ENCODE measurements at places on chromosomes 6 and 20. TPM values are rescaled to one million over a fixed set of nuclear protein-coding genes. Genes with fewer than 3 reads are reported as not detected.

DNA sequence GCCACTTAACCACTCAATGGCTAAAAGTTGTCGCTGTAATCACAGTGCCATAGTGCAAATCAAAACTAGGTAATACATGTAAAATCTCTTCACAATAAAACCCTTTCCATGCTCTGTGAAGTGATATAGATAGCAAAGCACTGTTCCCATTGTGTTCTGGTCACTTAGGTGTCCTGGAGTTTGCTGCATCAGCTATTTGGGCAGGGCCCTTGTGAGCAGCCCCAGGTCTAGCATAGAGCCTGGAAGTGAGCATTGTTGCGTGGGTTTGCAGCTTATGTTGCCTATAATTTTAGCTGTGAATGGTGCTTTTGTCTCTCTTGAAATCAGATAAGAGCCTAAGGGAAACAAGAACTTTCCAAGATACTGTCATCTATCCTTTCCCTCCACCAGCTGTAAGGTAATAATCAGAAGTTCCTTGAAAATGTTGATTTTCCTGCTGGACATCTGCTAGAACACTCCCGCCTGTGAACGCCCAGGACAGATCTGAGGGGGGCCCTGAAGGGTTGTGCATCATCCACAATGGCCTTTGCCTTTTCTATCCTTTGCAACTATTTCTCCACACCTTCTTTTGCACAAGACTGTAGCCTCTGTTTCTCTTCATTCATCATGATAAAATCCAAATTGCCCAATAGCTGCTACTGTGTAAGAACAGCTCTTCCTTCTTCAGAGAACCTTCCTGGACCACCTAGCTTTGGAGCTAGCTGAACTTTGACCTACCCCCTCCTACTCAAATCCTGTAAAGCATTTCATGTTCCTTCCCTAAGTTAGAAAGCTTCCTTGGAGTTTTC is 57.0 kb downstream of the TNFAIP3 start:
- H3K27ac ChIP-seq = no peak overlapping the region
- DNase-seq = no peak
- no peaks in the 10 kb centered on the region for H3K27me3 ChIP-seq
- no peaks in the 10 kb centered on the region for H3K36me3 ChIP-seq

DNA sequence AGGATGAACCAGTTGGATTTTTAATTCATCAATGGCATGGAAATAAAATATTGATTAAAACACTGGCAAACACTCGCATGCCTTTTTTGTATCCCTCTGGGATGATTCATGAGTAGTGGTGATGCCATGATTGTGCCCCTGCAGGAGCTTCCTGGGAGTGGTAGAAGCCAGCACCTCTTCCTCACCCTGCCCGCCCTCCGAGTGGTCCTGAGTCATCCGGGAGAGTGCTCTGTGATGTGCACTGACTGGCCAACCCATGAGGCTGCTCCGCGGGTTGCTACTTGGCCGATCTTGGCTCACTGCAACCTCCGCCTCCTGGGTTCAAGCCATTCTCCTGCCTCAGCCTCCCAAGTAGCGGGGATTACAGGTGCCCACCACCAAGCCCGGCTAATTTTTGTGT is 27.4 kb downstream of the GJA10 start:
- no peak overlapping the region for H3K27ac ChIP-seq
- H3K36me3 ChIP-seq = no peaks in the 10 kb centered on the region
- no peak overlapping the region for H3K4me3 ChIP-seq
- no peaks in the 10 kb centered on the region for H3K4me1 ChIP-seq

- no peak for DNase-seq
- no peaks in the 10 kb centered on the region for H3K27me3 ChIP-seq
- no peaks in the 10 kb centered on the region for H3K4me1 ChIP-seq
- H3K27ac ChIP-seq = no peak overlapping the region
These were observed 15.7 kb downstream of the SASH1 start for GRCh38 chr6:148358196-148358785.

DNA sequence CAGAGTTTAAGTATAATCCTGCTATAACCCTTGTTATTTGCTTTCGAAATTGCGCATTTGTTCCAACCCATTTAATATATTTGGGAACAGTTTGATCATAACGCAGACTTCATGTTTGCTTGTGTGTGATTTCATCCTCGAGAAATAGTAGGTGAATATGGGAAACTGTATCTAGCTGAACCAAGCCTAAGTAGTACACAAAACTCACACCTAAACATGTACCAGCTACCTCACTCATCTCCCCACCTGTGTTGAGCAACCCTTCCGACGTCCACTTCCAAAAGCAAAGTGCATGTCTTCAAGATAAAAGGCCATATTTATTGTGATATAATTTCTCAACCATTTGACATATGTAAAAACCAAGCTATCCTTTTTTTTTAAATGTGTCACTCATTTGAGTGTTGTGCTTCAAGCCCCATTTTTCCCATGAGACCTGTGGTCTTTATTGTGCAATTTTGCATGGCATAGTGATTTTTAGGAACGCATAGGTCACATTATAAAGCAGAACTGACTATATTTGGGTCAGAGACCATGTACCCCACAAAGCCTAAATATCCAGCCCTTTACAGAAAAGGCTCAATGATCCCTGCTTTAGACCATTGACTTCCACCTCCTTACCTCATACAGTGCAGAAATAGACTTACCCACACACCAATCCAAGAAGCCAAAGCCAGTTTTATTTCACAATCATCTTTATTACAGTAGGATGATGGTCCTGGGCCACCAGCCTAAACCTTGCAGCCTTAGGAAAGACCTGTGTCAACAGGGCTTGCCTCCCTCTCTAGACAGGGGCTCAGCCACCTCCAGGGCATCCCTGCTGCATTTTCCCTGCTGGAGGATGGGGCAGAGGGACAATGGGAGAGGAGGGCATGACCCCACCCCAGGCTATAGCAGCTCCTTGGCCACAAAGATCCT is 7.1 kb downstream of the CCND3 start:
- H3K4me3 ChIP-seq = no peak overlapping the region
- H3K4me1 ChIP-seq = peaks cover 22% of the 10 kb centered on the region
- peaks cover 79% of the 10 kb centered on the region for H3K36me3 ChIP-seq
- H3K27ac ChIP-seq = no peak overlapping the region
- H3K27me3 ChIP-seq = no peaks in the 10 kb centered on the region

DNA sequence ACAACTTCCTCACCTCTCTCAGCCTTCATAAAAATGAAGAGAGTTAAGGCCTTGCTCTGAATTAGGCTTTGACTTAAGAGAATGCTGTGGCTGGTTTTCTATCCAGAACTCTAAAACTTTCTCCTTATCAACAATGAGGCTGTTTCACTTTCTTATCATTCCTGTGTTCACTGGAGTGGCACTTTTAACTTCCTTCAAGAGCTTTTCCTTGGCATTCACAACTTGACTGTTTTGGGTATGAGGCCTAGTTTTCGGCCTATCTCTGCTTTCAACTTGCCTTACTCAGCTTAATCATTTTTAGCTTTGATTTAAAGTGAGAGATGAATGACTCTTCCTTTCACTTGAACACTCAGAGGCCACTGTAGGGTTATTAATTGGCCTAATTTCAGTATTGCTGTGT is 4.3 kb upstream of the LOC128125822 start:
- H3K4me3 ChIP-seq = no peak overlapping the region
- peaks cover 7% of the 10 kb centered on the region for H3K4me1 ChIP-seq
- no peak for DNase-seq
- no peak overlapping the region for H3K27ac ChIP-seq

DNA sequence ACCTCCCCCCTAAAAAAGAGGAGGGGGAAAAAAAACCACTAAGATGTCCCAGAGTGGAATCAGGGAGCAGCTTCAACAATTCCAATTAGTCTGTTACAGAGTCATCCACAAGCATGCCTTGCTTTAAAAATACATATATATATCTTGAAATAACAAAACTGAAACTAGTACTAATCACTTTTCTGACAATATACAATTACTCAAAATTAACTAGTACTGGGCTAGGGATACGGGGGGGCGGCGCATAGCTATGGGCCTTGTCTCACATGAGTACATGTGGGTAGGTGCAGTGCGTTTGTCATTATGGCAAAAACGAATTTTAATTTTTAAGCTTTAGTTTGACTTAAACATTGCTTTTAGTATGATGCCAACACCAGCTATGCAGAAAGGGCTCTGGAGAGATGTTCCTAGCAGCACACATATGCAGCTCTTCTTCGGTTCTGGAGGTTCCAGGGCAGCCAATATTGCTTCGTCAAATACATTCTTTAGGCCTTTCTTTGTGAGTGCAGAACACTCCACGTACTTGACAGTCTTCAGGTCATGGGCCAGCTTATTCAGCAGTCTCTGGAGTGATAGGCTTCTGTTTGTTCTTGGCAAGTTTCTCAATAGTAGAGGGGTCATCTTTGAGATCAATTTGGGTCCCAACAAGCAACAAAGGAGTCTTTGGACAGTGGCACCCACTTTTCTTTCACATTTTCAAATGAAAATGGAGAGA is 38.8 kb downstream of the ITCH start:
- no peak for DNase-seq
- H3K27ac ChIP-seq = peak overlapping the region; percentile 34
- no peaks in the 10 kb centered on the region for H3K27me3 ChIP-seq
- no peak overlapping the region for H3K4me3 ChIP-seq

DNA sequence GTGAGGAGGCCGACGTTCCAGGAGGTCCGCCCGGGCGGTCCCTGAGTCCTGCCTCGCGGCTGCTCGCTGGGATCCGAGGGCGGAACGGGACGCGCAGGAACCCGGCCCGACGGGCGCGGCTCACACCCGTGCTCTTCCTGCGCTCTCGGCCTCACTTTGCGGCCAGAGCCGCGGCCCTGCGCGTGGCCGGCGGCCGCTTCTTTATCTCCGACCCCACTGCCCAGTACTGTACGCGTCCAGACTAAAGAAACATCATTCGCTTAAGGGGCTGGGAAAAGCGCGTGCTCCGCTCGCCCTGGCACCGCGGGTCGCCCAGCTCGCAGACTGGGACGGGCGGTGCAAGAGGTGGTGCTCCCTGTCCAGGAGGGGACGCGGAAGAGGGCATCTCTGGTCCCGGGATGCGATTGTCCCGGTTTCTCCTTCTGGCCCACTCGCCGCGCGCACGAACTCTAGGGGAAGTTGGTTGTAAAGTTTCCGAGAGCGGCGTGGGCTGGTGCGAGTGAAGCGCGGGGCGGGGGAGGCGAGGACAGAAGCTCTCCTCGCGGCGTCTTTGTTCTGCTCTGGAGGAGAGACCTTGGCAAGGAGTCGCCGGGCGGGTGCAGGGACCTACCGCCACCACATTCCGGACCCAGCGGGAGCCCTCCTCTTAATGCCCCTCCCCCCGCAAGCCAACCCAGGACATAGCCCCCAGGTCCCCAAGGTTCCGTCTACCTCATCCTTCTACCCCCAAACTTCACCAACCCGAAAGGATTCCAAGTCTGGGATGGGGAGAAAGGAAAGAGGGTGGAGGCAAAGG is 71.0 kb downstream of the SOX4 start:
- H3K27ac ChIP-seq = no peak overlapping the region
- H3K4me3 ChIP-seq = peak overlapping the region; percentile 39
- no peaks in the 10 kb centered on the region for H3K27me3 ChIP-seq
- no peaks in the 10 kb centered on the region for H3K36me3 ChIP-seq
- DNase-seq = no peak
- no peaks in the 10 kb centered on the region for H3K4me1 ChIP-seq

DNA sequence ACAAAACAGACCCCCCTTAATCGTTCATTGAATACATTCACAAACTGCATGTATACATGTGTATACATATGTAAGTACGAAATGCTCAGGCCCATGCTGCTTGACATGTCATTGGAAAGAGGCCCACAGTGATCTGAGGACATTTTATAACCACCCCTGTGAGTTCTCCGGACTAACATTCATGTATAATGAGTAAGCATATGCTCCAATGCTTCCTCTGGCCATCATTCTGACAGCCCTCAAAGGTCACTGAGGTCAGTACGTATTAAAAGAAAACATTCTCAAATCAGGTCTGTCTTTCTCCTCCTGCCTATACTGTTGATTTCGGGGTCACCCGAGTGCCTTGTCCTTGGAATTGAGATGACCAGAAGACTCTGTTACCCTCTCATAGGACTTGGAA is 54.9 kb downstream of the TENT5A start:
- H3K27ac ChIP-seq = no peak overlapping the region
- no peaks in the 10 kb centered on the region for H3K36me3 ChIP-seq
- no peak overlapping the region for H3K4me3 ChIP-seq
- no peaks in the 10 kb centered on the region for H3K27me3 ChIP-seq
- H3K4me1 ChIP-seq = no peaks in the 10 kb centered on the region
- no peak for DNase-seq

GRCh38 chr6:162371121-162371520 is 356.4 kb downstream of the PRKN start:
- H3K27me3 ChIP-seq = no peaks in the 10 kb centered on the region
- H3K4me3 ChIP-seq = no peak overlapping the region
- no peaks in the 10 kb centered on the region for H3K36me3 ChIP-seq

DNA sequence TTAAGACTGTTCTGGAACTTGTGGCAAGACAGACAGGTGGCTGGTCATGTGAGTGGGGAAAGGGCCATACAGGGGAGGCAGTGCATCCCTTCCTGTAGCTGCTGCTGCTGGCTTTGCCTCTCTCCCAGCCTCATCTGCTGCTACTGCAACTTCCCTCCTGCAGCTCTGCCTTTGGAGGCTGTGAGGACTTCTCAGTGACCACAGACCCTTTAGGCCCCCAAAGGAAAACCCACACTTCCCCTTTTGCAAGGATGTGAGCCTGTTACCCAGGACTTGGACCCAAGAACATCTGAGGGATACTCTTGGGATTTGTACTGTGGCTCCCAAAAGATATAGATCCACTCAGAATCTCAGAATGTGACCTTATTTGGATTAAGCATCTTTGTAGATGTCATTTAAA is 91.0 kb downstream of the TMEM170B start:
- peaks cover 9% of the 10 kb centered on the region for H3K4me1 ChIP-seq
- H3K4me3 ChIP-seq = no peak overlapping the region
- DNase-seq = no peak
- no peaks in the 10 kb centered on the region for H3K27me3 ChIP-seq
- H3K27ac ChIP-seq = no peak overlapping the region

DNA sequence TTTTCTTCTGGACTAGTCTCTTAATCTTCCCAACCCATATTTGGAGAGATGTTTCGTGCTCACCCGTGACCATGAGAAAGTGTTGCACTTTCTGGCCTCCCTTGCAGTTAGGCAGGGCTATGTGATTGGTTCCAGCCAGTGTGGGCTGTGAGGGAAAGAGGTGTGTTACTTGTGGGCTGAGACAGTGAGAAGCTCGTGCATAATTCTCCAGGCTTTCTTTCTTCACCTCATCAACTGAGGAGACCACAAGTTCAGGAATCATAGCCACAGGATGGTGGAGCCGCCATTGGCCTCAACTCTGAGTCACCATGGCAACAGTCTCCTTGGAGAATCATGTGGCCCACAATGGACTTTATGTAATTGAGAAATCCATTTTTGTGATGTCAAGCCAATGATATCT is 57.5 kb upstream of the FUCA2 start:
- no peaks in the 10 kb centered on the region for H3K4me1 ChIP-seq
- no peak overlapping the region for H3K27ac ChIP-seq
- no peak for DNase-seq
- no peaks in the 10 kb centered on the region for H3K36me3 ChIP-seq
- H3K27me3 ChIP-seq = no peaks in the 10 kb centered on the region

The TAAR8 gene
- total RNA-seq = not detected

The ERVFRD-1 gene
- not detected for total RNA-seq

The NOTCH4 gene
- 26.0 TPM for total RNA-seq

The SLC13A3 gene
- 5.7 TPM for total RNA-seq

The PLCB1 gene
- 52.8 TPM for total RNA-seq

All from tibial nerve (tissue), 4 donors.